ENCODE measurements at places on chromosomes 13 and 19.

DNA sequence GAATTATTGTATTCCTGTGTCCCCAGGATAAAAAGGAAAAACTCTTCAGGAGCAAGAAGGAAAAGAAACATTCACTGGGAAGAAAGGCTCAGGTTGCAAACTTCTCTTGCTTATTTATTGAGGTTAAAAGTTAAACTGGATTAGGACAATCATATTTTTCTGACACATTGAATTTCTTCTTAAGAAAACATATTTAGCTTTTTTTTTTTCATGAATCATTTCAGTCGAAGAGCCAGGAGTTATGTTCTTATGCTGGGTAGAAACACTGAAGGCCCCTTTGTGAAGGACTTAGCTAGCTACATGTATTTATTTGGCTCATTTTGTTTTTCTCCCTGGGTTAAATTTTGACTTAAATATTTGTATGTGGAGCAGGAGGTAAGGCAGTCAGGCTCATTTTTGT, 434.0 kb downstream of the KLF5 start:
- no peak for DNase-seq

DNA sequence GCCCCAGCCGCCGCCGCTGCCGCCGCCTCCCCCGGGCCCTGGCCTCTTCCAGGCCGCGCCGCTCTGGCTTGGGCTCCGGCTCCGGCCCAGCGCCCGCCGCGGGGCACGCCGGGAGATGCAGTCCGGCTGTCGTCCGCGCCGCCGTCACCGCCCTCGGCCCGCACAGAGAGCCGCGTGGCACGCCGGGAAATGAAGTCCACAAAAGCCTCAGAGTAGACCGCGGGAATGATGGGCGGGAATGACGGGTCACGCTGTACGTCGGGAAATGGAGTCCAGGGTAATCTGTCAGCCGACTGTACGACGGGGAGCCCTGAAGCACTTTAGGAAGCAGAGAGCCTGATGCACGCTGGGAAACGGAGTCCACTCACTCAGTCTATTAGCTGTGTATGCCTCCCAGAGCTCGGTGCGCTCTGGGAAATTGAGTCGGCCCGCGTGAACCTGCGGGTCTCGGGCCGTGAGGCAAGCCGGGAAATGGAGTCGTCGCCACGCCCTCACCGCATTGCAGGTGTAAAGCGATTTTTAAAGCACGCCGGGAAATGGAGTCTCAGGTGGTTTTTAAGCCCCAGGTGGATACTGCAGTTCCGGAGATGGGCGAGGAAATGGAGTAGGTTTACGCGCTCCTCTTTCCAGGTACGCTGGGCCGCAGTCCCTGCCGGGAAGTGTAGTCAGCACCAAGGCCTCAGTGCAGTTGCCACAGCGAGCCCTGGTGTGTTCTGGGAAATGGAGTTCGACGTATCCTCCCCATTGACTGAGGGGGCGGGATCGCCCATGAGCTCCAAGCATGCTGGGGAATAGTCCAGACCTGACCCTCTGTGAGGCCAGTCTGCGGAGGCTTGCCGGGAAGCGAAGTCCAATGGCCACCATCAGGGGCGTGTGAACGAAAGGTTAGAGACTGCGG, at the start of gene GSK3A:
TSS of gene GSK3A (minus strand) at position 91 of the 898 bp plus-strand sequence. CDS start 137 bp downstream, outside the sequence.
- DNase-seq, result peak; percentile 75

- peak; percentile 47 for DNase-seq
Observed at GRCh38 chr19:37551129-37551993, 43.2 kb downstream of the ZNF571 start.

- no peak for DNase-seq
Observed at GRCh38 chr13:59681636-59682311, 482.0 kb downstream of the DIAPH3 start.

- DNase-seq, result no peak
Observed at GRCh38 chr13:110162866-110163658, 143.9 kb downstream of the COL4A1 start.

DNA sequence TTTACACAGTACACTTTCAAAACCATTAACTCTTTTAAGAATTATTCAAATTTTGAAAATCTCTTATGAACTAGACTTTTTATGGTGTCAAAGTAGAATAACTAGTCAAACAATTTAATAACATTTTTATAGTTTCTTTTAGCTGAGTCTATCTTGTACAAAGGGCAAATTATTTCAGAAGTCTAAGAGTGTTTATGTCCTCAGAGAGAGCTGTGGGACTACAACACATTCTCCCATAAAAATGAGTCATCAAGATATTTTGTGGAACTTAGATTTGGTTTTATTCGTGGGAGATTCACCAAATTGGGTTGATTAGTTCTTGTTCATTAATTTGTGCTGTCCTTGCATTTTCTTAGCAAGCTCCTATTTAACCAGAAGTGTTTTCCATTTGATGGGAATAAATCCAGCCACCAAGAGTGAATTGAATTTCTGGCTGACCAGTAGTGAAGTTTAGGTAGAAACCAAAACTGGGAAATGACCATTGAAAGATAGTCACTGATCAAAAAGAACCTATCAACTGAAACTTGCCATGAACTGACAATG, 291.0 kb downstream of the DLEU7 start:
- no peak for DNase-seq

GRCh38 chr13:98239162-98240076, 62.4 kb upstream of the RNF113B start:
- no peak for DNase-seq

Measured in 8988T (cell line).